ENCODE measurements at places on chromosomes 2 and 18.

DNA sequence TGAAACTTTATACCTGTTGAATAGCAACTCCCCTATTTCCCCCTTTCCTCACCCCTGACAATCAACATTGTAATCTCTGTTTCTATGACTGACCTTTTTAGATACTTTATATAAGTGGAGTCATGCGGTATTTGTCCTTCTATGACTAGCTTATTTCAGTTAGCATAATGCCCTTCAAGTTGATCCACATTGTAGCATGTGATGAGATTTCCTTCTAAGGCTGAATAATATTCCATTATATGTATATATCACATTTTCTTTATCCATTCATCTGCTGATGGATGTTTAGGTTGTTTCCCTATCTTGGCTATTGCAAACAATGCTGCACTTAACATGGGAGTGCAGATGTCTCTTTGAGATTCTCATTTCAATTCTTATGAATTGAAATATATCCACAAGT, 9.5 kb downstream of the FASTKD2 start:
- DNase-seq = no peak

- no peak for DNase-seq
Measured at GRCh38 chr2:181189951-181190350, 209.5 kb downstream of the UBE2E3 start.

DNA sequence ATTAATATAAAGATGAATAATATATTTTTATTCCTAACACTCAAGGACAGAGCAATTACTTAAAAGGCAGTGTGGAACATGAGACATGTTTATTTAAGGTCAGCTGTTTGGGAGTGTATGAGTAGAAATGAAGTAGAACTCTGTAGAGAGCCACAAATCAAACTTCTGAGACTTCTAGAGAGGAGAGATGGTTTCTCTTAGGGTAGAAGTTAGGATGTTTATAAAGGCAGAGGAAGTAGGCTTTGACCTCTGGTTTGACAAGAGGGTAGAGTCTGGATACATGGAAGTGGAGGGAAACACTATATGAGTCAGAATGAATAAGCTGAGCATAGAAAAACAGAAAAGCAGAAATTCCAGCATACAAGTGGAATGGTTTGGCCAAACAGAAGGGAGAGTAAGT, 262.1 kb upstream of the KLHL14 start:
- no peak for DNase-seq

DNA sequence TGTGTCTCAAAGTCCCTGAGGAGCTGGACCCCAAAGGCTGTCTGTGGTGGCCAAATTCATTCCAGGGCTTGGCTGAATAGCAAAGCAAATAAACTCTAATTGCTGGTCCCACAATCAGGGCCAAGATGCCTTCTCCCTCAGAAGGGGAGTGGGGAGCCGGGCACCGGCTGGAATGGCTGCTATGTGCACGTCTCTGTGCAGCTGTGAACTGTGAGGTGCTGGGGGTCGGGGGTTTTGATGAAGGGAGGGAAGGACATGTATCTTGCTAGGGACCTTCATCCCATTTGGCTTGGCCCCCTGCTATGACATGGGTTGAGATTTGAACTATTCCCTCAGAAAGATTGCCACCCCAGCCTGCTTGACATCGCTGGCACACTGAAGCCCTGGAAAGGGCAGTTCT, 60.4 kb downstream of the CIB4 start:
- no peak for DNase-seq

DNA sequence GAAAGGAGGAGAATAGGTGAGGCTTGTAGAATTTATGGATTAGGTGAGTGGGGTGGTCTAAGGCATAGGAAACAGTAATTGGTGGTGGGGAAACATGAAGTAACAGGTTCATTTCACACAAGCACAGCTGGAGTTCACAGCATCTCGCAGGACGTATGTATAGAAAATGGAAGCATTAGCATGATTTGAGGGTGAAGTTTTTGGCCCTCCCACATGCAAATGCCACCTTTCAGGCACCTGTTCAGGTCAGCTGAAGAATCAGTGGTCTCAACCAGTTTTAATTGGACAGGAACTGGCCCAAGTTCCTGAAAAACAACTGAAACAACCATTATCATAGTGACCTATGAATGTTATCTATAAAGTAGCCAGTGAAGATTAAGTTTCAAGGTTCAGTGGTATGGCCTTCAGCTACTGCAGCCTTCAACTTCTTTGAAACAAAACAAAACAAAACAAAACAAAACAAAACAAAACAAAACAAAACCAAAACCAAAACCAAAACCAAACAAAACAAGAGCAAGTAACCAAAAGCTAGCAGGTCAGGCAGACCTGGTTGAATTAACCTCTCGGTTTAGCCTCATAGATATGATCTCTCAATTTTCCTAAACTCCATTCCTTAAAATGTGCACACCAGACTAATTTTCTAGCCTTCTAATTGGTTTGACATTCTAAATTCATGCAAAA, 102.1 kb upstream of the SPHKAP start:
- DNase-seq = no peak

DNA sequence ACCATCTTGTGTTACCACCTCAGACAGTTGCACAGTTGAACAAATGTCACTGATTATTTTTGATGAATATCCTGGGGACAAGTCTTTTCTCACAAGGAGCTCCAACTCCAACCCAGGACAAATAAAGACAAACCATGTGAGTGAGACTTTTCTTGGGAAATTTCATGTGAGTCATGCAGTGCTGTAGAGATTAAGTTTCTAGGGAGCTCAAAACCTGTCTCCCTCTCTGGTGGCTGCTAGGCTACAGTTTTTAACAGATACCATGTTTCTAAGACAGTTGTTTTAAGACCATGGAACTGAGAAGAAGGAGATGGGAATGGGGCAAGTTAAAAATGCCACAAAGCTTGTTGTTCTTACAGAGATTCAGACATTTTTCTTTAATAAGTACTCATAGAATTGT, 255.5 kb downstream of the RIT2 start:
- DNase-seq = no peak

- peak; percentile 6 for DNase-seq
Measured at GRCh38 chr18:23422751-23423418, 30.2 kb upstream of the RIOK3 start.

- no peak for DNase-seq
Measured at GRCh38 chr2:239577935-239578334, 177.1 kb upstream of the HDAC4 start.

DNA sequence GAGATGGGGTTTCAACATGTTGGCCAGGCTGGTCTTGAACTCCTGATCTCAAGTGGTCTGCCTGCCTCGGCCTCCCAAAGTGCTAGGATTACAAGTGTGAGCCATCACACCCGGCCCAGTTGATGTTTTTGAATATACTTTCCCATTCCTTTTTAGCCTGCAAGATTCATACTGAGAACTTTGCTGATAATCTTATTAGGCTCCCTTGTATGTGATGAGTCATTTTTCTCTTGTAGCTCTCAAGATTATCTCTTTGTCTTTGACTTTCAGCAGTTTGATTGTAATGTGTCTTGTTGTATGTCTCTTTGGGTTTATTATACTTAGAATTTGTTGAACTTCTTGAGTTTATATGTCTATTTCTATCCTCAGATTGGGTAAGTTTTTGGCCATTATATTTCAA, 81.4 kb downstream of the OTX1 start:
- no peak for DNase-seq

- DNase-seq = no peak
Measured at GRCh38 chr2:57126410-57126809, 920.2 kb upstream of the VRK2 start.

DNA sequence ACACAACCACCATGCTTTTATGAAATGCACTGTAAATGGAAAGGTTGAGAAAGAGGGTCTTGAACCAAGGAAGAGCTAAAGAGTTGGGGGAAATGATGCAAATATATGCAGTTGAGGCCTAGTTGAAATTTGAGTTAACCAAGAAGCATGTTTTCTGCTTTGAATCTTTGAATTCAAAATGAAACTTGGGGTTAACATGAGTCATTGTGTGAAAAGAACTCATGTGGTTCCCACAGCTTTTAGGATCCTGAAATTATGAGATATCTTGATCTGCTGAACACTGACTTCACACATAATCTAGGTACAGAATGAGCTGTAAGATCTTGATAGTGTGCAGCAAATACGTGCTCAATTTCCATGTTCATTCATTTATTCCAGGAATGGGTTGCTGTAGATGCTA, 422.9 kb upstream of the TRIB2 start:
- no peak for DNase-seq

DNA sequence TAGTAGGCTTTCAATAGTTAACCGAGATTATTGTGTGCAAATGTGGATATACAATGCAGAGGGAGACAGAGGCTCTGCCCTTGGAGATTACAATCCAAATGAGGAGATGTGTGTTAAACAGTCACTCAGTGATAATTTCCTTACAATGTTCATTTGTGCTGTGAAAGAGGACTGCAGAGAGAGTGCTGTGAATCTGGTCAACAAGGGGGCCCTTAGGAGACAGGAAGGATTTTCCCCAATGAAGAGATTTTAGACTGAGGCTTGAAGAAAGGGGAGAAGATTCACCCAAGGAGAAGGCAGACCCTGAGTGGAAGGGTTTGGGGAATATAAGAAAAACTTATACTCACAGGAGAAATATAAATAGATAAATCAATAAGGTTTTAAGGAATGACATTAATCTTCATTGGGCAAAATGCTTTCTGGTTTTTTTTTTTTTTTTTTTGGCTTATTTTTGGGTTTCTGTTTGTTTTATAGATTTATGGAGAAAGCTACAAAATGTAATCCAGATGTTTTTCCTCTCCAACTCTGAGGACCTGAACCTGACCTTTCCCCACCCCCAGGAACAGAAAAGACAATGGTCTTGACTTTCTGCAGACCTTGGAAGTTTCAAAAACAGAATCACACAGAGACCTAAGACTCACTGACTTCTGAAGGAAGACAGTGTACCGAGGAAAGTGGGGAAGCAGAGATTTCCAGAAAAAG, 151.3 kb upstream of the SERPINE2 start:
- no peak for DNase-seq

Measured in activated gamma-delta T cell (primary cell).